ENCODE measurements at places on chromosomes 13 and 19. TPM values are rescaled to one million over a fixed set of nuclear protein-coding genes. Genes with fewer than 3 reads are reported as not detected.
A peak's percentile ranks its signal among the peaks of the same experiment; 100 is the strongest.

- H3K27ac ChIP-seq, result no peak overlapping the region
- H3K36me3 ChIP-seq, result no peaks in the 10 kb centered on the region
- DNase-seq, result no peak
- peaks cover 17% of the 10 kb centered on the region for H3K27me3 ChIP-seq
- H3K4me1 ChIP-seq, result no peaks in the 10 kb centered on the region
- no peak overlapping the region for H3K4me3 ChIP-seq
These were observed 253.1 kb downstream of the OLFM4 start for GRCh38 chr13:53281677-53282076.

- no peak for DNase-seq
- no peak overlapping the region for H3K4me3 ChIP-seq
- no peaks in the 10 kb centered on the region for H3K36me3 ChIP-seq
- no peak overlapping the region for H3K27ac ChIP-seq
These were observed 34.6 kb upstream of the SOX1 start for GRCh38 chr13:112032186-112032993.

DNA sequence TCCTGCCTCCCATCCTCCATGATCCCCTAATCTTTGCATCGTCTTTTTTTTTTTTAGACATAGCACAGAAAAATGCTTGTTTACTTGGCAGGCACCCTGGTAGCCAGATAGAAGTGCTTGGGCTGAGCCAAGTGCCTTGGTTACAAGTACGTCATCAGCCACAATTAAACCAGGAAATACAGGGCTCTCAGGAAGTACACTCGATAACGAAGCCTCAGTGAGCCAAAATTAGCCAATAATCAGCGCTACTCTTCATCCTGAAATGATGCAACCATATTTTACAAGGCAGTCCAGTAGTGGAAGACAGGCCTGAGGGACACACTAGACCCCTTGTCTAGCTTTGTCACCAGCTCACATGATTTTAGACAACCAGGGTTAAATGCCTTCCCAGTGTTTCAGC, 194.0 kb upstream of the NBEA start:
- H3K27ac ChIP-seq, result no peak overlapping the region
- no peak overlapping the region for H3K4me3 ChIP-seq
- H3K4me1 ChIP-seq, result peaks cover 23% of the 10 kb centered on the region
- no peaks in the 10 kb centered on the region for H3K36me3 ChIP-seq
- no peak for DNase-seq

Gene GIPC3
- total RNA-seq, result not detected

- peaks cover 22% of the 10 kb centered on the region for H3K27me3 ChIP-seq
- no peak for DNase-seq
- no peak overlapping the region for H3K4me3 ChIP-seq
- H3K4me1 ChIP-seq, result peaks cover 35% of the 10 kb centered on the region
- peak overlapping the region; percentile 87 for H3K27ac ChIP-seq
- no peaks in the 10 kb centered on the region for H3K36me3 ChIP-seq
These were observed 475.1 kb downstream of the FOXO1 start for GRCh38 chr13:40191186-40191980.

DNA sequence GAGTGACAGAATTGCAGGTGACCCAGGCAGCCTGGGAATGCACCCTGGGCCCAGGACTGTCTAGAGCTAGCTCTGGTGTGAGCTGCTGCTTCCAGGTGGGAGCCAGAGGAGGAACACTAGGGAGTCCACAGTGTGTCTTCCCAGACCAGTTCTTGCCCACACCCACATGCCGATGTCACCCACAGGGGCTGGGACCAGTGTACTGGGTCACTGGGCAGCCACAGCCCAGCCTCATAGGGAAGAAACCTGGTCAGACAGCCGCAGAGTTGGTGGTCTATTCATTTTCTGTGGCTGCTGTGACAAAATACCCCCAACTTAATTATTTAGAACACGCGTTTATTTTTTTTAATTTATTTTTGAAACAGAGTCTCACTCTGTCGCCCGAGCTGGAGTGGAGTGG, 3.1 kb downstream of the RNF225 start:
- H3K4me3 ChIP-seq, result no peak overlapping the region
- H3K27ac ChIP-seq, result no peak overlapping the region
- H3K4me1 ChIP-seq, result peaks cover 15% of the 10 kb centered on the region
- peaks cover 20% of the 10 kb centered on the region for H3K27me3 ChIP-seq

GRCh38 chr13:27053210-27053884, 118.3 kb downstream of the USP12 start:
- no peaks in the 10 kb centered on the region for H3K27me3 ChIP-seq
- no peaks in the 10 kb centered on the region for H3K36me3 ChIP-seq
- no peak for DNase-seq
- no peak overlapping the region for H3K4me3 ChIP-seq
- peaks cover 6% of the 10 kb centered on the region for H3K4me1 ChIP-seq
- no peak overlapping the region for H3K27ac ChIP-seq

DNA sequence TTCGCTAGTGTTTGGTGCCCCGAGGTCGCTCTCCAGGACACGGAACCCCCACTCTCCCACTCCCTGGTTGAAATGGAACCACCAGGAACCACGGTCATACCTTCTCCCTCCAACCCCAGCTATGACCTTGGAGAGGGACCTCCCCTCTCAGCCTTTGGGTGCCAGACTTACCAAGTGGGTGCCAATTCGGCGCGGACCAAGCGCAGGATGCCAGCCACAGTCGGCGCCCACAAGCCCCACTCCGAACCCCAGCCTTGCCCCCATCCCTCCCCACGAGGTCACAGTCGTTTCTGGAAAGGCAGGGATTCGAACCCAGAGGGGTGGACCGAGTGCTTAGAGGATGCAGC, 910 bp downstream of the PDE4C start:
- peaks cover 54% of the 10 kb centered on the region for H3K27me3 ChIP-seq
- peaks cover 3% of the 10 kb centered on the region for H3K4me1 ChIP-seq
- no peak for DNase-seq
- no peak overlapping the region for H3K4me3 ChIP-seq

- H3K27me3 ChIP-seq, result peaks cover 7% of the 10 kb centered on the region
- no peak for DNase-seq
- no peak overlapping the region for H3K27ac ChIP-seq
- no peaks in the 10 kb centered on the region for H3K4me1 ChIP-seq
- H3K4me3 ChIP-seq, result no peak overlapping the region
These were observed 3.8 kb upstream of the MYPOP start for GRCh38 chr19:45906221-45906620.

GRCh38 chr13:113497217-113497616, 6.7 kb upstream of the DCUN1D2 start:
- H3K27ac ChIP-seq, result no peak overlapping the region
- peaks cover 24% of the 10 kb centered on the region for H3K4me1 ChIP-seq
- no peak for DNase-seq
- H3K36me3 ChIP-seq, result peaks cover 19% of the 10 kb centered on the region

Gene SUGP1
- total RNA-seq, result 95.6 TPM

DNA sequence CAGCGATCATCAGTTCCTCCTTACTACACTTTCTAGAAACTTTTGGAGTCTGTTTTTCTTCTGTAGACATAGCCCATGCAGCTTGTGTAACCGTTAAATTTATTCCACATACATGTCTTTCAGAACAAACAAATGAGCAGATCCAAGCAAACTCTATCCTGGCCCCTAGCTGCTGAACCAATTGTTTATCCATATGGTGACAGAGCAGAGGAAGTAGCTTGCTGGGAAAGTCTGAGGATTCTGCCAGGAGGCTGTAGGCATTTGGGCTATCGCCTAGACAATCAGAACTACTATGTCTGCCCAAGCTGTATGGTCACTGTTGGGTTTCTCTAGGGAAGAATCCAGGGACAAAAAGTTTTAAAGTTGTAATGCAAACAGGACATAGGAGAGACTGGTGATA, 343.7 kb downstream of the SPRY2 start:
- no peaks in the 10 kb centered on the region for H3K27me3 ChIP-seq
- H3K36me3 ChIP-seq, result no peaks in the 10 kb centered on the region
- no peak overlapping the region for H3K4me3 ChIP-seq
- DNase-seq, result no peak
- H3K27ac ChIP-seq, result no peak overlapping the region

DNA sequence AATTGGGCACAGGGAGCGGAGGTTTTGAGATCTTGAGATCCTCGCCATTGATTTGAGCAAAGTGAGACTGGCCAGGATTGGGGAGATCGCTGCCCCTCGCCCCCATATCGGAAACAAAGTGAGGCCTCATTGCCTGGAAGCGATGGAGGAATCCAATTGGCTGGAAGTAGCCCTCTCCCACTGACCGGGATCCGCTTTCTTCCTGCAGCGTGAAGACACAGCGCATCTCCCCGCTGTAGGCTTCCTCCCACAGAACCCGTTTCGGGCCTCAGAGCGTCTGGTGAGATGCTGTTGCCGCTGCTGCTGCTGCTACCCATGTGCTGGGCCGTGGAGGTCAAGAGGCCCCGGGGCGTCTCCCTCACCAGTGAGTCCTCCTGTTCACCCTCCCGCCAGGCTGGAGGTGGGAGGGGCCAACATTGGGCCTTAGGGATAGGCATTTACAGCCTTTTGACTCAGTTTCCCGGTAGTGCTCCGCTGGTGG, 438 bp downstream of the PRKCSH start:
- peak overlapping the region; percentile 95 for H3K4me3 ChIP-seq
- peak overlapping the region; percentile 98 for H3K27ac ChIP-seq
- H3K4me1 ChIP-seq, result peaks cover 10% of the 10 kb centered on the region
- peaks cover 11% of the 10 kb centered on the region for H3K36me3 ChIP-seq
- DNase-seq, result no peak

GRCh38 chr13:80830431-80830830, 489.5 kb upstream of the SPRY2 start:
- no peaks in the 10 kb centered on the region for H3K27me3 ChIP-seq
- no peak overlapping the region for H3K4me3 ChIP-seq
- peaks cover 17% of the 10 kb centered on the region for H3K36me3 ChIP-seq
- no peak for DNase-seq
- H3K4me1 ChIP-seq, result no peaks in the 10 kb centered on the region

Gene OVOL3
- not detected for total RNA-seq

- H3K4me3 ChIP-seq, result peak overlapping the region; percentile 94
- H3K36me3 ChIP-seq, result peaks cover 17% of the 10 kb centered on the region
- H3K27me3 ChIP-seq, result peaks cover 20% of the 10 kb centered on the region
- H3K4me1 ChIP-seq, result peaks cover 12% of the 10 kb centered on the region
These were observed 461 bp upstream of the HSPB6 start for GRCh38 chr19:35757231-35757748.

All from progenitor cell of endocrine pancreas (in vitro differentiated cells).